ENCODE measurements at places on chromosomes 16 and 17.

- no peak for DNase-seq
Observed at GRCh38 chr17:48392857-48393256, 37.2 kb downstream of the SKAP1 start.

DNA sequence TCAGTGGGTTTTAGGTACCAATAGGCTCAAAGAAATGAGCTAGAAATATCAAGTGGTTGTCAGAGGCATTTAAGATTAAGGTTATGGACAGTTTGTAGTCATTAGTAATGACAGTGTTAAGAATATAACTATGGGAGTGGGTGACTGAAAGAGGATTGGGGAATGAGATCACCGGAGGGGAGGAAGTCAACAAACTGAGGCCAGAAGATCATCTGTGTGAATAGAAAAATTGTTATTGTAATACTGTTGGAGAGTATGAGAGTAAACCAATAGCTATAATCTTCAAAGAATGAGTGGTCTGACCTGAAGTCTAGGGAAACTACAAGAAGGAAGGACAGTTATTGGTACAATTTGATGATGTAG is 197.1 kb downstream of the TANC2 start:
- no peak for DNase-seq

- peak; percentile 55 for DNase-seq
Observed at GRCh38 chr17:77036841-77037381, 103.9 kb upstream of the SEC14L1 start.

DNA sequence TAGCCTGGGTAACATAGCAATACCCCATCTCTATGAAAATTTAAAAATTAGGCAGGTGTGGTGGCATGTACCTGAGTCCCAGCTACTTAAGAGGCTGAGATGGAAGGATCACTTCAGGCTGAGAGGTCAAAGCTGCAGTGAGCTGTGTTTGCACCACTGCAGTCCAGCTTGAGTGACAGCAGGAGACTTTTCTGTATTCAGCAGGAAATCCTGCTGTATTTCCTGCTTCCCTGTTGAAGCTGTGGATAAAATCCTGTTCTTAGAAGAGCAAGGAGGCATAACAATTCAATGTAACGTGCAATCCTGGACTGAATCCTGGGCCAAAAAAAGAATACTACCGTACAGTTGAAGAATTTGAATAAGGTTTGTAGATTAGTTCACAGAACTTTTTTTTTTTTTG is 62.2 kb downstream of the FBXL20 start:
- DNase-seq, result no peak

GRCh38 chr17:75875940-75876189 is 2.5 kb downstream of the TRIM47 start:
- DNase-seq, result no peak
